Right lung (tissue), 10 donors: ENCODE measurements at places on chromosomes 2 and 18.

DNA sequence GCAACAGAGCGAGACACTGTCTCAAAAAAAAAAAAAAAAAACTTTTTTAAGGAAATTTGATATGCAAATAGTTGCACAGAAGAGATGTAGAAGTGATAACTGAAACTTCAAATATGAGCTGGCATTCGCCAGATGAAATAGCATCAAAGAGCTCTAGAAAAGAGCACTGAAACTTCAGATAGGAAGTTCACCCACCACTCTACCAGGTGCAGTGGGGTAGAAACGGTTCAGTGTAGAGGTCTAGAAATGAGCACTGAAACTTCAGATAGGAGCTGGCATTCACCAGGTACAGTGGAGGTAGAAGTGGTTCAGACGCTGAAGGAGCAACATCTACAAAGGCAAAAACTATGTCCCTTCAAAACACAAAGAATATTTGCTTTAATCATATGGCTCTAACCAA, 9.0 kb upstream of the ONECUT2 start:
- DNase-seq: no peak

DNA sequence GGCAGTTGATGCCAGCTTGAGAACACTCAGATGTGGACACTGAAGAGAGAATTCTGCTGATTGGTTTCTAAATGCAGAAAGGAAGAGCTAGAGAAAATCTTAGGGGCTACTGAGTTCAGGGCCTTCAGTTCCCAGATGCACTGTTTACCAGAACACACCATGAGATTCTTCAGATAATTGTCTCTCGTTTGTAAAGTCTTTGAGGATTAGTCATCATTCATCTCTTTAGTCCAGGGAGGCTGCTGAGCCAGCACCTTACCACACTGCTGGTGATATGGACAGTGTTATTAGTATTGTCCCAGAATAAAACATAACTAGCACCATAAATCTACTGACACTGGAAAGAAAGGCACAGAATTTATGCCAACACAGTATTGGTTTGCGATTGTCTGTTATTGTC, 690.8 kb upstream of the CELF4 start:
- DNase-seq: no peak

DNA sequence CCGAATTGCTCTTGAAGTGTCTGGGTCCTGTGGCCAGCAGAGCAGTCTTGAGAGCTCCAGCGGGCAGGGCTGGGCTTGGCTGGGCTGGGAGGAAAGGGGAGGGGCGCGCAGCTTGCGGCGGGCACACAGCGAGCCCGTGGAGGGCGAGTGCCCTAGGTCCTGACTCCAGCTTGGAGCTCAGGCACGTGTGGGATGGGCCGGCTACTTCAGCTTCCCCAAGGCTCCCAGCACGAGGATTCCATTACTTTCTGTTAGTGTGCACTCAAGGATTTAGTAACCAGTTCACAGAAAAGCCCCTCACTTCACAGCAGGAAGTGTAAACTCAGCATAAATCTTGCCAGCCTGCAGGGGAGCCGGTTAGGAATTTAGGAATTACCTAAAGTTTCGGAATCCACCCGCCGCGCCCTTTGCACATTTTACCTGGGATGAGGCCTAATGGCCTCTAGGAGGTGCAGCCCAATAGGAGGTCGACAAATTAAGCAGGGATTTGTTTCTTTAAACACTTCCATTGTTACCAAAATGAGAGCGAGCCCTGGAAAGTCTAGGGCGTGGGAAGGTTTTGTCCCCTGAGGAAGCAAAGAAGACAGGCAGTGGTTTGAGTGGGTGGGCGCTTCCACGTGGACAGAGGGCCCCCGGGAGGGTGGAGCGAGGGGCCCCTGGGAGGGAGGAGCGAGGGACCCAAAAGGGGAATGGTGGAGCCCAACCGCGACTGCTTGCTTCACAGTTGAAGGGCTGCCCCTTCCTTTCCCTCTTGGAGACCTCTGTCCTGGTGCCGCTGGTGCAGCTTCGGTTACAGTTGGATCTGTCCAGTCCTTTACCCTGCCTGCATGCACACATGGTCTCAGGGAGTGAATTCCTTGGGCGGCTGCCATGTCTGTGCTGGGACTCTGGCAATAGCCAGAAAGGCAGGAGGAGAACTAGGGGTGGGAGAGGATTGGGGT, 93.3 kb downstream of the CTAGE1 start:
- DNase-seq: peak; percentile 32

- no peak for DNase-seq
Measured at GRCh38 chr2:238120463-238121298, 17.8 kb upstream of the KLHL30 start.

DNA sequence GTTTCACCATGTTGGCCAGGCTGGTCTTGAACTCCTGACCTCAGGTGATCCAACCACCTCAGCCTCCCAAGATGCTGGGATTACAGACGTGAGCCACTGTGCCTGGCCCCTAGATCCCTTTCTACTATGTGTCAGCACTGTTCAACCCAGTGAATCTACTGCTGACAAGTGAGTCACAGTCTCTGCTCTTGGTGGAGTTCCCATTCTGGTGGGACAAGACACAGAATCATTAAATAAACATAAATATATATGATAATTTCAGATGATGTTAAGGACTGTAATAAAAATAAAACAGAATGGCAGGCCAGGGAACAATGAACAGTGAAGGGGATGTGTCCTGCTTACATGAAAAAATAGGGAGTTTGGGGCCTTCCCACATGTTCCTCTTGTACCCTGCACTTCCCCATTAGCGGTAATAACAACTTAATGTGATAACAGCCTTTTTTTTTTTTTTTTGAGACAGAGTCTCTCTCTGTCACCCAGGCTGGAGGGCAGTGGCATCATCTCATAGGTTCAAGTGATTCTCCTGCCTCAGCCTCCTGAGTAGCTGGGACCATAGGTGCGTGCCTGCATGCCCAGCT, 112.2 kb downstream of the CPO start:
- no peak for DNase-seq

DNA sequence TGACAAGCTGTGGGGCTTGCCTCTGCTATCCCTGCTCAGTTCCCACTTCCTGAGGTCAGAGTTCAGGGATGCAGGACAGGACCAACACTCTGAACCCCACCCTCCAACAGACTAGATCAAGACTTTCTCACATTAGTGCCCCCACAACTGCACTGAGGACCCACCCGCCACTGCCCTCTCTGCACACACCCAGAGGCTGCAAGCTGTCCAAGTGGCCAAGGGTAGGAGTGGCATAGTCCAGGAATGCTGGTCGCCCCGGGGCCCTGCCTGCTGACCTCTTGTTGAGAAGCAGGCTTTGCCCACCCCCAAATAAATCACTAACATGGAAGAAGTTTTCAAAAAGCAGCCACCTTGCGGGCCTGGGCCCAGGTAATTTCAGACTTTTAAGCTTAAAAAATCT, 5.5 kb upstream of the KIF1A start:
- DNase-seq: no peak

DNA sequence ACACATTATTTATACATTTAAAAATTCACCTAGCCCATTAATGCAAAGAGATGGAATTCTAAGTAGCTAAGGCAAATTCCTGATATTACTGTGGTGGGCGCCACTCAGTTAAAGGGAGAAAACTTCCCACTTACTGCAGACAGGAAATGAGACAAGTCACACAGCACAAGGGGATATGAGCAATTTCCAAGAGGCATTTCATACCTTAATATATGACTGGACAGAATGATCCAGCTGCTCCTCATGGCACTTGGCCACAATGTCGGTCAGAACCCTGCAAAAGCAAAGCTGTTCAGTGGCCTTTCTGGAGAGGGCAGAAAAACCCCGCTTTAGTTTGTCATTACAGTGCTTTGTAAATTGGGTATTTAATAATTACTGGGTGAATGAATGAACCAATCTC, 121.4 kb upstream of the CCDC195 start:
- DNase-seq: no peak

DNA sequence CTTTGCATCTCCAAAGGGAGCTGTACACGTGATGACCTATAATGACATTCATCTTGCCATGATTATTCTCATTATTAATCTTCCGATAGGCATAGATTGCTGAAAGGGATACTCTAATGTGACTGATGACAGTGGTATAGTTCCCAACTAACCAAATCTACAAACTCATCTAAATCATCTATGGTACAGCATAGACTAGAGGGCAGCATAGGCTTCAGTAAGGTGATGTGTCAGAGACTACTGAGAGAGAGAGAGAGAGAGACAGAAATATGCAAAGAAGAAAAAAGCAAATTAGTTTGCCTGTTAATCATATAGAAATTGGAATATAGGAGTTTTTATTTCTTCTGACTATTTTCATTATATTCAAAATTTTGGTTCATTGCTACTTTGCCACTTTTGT, 89.3 kb downstream of the CSRNP3 start:
- DNase-seq: no peak

DNA sequence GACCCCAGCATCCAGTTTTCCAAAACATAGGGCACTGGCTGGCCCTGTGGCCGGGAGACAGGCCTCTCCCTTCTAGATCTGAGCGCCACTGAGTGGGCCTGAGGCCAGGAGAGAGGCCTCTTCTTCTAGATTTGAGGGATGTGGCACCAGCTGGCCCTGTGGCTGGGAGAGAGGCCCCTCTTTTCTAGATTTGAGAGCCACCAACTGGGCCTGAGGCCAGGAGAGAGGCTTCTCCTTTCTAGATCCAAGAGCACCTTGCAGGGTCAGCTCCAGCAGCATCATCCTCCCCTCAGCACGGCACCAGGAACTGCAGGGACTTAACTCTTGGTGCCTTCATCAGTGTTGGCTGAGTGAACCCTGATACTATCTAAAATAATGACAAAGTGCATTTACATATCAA, 114.3 kb upstream of the ALKAL2 start:
- DNase-seq: no peak

DNA sequence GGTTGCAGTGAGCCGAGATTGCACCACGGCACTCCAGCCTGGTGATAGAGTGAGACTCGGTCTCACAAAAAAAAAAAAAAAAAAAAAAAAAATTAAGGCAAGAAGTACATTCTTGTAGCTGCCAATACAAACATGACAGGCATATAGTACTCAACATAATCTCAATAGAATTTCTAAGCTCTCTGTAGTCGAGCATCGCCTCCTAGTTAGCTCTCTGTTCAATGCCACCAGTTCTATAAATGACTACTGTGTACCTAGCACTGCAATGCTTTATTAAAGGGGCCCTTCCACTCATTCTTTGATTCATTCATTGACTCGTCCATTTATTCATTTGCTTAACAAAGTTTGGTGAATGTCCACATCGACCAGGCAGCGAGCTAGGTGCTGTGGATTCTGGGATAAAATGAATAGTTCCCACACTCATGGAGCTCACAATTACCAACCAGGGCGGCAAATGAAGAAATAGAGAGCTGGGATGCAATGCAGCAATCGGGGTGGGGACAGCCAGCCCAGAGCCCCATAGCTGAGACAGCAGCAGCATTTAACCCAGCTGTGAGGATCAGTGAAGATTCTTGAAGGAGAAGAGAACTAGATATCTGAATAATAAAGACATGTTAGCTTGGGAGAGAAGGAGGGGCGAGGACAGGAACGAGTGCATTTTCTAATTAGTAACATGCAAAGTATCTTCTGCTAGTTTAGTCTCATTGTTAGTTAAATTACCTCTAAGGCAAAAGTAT, 349.8 kb downstream of the LPIN1 start:
- DNase-seq: no peak

DNA sequence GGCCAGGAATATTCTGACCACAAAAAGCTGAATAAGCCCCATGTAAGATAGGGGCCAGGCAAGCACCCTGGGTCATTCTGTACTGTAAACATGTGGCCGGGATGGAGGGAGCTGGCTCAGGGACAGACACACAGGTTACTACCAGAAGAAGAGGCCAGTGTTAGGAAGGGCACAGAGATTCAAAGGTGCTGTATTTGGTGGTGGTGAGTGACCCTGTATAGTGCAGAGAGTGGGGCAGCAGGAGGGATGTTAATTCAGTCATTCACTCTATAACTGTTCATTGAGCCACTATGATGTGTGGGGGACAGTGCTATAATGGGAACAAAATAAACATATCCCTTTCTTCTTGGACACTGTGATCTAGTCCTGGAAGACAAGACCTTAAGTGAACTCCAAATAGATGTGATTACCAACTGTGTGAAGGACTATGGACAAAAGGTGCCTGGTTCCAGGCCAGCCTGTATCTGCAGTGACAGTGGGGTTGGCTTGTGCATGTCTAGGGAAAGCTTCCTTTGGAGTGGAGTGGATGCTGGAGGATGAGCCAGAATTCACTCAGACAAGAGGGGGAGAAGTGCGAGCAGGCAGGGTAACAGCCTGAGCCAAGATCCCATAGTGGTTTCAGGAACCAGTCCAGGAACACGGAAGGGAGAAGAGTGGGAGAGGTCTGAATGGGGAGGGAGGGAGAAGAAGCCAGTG, 8.3 kb downstream of the MOCOS start:
- no peak for DNase-seq

GRCh38 chr2:45728458-45728942, 77.0 kb downstream of the PRKCE start:
- DNase-seq: no peak

DNA sequence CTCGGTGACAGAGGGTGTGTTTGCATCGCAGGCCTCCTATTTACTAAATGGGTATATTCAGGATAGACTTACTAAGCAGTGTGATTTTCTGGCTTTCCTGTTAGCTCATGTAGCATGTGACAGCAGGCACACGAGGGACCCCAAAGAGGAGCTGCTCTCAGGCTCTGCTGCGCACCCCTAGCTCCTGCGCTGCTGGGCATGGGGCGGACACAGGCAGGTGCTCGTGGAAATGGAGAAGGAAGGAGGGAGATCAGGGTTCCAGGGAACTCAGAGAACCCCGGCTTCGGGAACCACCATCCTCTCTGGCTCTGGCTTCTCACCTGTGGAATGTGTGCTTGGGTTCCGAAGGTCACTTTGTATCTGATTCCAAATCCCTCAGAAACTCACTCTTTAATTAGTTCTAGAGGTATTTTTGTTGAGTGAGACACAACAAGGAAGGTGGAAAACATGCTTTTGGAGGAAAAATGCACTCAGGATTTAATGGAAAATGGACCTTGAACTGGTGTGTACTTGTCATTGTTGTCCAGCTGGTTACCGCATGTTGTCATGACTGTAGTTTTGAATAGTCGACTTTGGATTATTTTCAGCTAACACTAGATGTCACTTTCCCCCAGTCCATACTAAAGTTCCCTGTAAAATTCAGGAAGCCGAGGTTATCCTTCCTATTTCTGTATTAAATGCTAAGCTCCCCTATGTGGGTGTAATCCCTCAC, 3.5 kb downstream of the SNTG2 start:
- peak; percentile 41 for DNase-seq

DNA sequence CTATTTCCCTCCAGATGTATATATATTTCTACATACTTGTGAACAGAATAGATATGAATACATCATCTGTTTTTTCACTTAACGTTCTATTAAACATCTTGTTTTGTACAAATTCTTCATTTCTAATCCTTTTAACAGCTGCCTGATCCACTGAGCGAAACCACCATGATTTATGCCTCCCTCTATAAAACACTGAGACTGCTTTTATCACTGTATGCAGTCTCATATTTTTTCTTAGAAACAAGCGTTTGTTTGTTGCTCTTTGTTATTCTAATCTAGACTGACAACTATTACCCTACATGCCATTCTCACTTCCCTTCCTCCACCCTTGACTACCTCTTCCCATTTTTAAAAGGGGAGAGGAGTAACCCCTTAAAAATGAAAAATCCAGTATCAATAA, 88.2 kb downstream of the DTNB start:
- no peak for DNase-seq

DNA sequence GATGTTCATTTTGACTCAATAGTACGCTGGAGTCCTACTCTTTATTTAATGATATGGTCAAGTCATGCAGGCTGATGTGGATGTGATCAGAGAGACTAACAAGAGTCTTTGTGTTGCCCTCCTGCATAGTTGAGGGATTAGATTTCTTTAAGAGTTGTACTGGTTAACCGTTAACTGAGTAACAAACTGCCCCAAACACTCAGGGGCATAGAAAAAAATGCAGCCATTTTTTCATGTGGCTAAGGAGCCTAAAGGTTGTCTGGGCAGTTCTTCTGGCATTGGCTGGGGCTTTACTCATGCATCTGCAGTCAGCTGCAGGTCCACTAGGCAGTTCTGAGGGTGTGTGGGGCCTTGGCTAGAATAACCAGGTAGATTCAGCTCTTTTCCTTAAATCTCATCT, 32.5 kb downstream of the DOCK10 start:
- DNase-seq: no peak
